ENCODE measurements at places on chromosomes 5 and 9. TPM values are rescaled to one million over a fixed set of nuclear protein-coding genes. Genes with fewer than 3 reads are reported as not detected.

The SGCD gene
- total RNA-seq: 3.9 TPM

The FOXD4 gene
- total RNA-seq: 0.32 TPM

GRCh38 chr9:2022560-2022959 is 7.4 kb downstream of the SMARCA2 start:
- no peak for DNase-seq

DNA sequence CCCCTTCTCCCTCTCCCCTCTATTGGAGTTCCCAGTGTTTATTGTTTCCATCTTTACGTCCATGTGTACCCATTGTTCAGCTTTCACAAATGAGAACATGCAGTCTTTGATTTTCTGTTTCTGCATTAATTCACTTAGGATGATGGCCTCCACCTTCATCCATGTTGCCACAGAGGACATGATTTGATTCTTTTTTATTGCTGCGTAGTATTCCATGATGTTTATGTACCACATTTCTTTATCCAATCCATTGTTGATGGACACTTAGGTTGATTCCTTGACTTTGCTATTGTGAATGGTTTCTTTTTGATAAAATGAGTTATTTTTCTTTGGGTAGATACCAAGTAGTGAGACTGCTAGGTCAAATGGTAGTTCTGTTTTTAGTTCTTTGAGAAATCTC is 88.9 kb downstream of the NDUFS4 start:
- DNase-seq: no peak

DNA sequence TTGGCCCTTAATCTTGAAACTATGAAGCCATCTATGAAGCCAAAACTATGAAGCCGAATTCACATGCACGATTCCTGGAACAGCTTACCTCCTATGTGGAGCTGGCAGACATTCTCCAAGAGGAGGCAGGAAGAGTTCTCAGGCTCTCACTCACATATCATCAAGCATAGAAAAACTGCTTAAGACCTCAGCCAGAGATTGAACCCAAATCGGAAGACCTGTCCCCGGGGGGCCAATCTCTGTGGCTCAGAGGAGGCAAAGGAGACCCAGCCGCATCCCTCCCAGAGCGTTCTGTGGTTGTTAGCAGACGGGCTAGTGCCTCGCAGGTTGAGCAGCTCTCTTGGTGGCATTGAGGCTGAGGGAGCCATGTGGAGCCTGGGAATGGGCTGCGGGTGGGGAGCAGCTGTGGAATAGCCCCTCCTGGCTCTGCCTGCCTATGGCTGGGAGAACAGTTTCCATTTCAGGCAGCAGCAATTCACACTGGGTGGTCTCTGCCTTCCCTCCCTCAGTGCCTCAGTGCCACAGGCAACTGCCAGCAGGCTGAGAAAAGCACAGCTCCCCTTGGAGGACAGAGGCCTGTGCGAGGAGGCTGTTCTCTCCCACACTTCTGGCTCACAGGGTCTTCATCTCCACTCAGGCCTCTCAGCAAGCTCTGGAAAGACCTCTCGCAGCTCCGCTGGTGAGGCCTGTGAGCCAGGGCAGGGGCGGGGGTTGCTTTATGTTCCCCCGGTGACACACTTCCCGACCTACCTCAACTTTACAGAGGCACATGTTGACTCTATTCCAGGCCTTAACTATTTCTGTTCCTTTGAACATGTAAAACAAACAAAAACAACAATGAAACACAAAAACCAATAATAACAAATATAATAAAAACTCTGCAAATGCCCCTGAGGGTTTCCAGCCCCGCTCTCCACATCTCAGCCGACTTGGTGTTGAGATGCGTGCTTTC is 17.4 kb upstream of the TMEM174 start:
- DNase-seq: no peak

- DNase-seq: no peak
Observed at GRCh38 chr5:76202182-76202581, 119.0 kb downstream of the SV2C start.

DNA sequence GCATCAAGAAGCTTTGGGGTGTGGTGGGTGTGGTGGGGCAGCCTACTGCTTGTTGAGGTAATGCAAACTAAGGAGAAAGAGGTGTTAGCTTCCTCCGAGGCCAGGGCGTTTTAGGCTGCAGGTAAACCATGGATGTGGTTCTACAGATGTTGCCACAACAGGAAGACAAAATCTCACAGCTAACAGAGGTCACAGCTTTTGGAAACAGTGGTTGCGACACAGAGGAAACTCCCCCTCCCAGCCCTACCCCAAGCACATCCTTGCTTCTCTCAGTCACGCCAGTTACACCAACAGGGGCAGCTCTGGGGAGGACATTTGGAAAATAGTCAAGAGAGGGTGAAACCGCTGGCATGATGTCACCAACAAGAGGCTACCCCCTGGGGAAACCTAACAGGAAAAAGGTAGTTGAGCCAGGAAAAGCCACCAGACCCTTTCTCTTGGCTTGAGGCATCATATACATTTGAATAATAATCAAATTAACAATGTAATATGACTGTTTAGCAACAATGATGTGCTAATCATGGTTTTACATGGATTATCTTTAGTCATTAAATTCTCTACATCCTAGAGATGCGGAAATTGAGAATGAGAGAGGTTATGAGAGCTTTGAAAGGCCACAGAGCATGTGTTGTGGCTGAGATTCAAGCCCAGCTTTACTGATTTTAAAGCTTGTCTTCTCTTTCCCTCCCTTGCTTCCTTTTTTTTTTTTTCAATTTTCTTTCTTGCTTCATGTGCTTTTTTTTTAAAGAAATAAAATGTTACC is 82.2 kb upstream of the IL12B start:
- DNase-seq: no peak

The PCDHGA1 gene
- 0.48 TPM for total RNA-seq

The ZNF462 gene
- 45.2 TPM for total RNA-seq

DNA sequence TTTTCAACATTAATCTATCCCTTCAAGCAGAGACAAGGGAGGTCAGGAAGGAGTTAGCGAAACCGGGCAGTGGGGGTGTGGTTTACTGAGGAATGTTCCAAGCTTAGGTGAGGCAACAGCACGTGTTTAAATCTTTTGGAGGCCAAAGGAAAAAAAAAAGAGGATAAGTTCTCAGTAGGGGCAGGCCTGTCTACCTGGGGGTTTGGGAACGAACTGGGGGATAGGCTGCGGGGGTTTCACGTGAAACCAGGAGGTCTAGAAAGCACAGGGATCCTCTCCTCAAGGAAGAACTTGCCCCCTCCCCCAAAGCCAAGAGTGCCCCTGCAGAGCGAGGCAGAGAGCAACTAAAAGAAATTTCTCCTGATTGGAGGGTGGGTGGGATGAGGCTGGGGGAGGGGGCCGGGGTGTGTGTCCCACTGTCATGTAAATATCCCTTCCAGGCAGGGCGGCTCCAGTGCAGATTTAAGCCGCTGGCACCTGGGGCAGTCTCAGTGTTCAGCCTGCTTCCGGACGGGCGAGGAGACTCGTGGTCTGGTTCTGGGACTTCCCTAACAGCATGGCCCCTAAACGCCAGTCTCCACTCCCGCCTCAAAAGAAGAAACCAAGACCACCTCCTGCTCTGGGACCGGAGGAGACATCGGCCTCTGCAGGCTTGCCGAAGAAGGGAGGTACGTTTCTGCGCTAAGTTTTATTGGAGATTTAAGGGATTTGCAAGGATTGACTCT is 5.5 kb upstream of the SET start:
- no peak for DNase-seq

GRCh38 chr9:20355022-20355421 is 267.3 kb downstream of the MLLT3 start:
- no peak for DNase-seq

DNA sequence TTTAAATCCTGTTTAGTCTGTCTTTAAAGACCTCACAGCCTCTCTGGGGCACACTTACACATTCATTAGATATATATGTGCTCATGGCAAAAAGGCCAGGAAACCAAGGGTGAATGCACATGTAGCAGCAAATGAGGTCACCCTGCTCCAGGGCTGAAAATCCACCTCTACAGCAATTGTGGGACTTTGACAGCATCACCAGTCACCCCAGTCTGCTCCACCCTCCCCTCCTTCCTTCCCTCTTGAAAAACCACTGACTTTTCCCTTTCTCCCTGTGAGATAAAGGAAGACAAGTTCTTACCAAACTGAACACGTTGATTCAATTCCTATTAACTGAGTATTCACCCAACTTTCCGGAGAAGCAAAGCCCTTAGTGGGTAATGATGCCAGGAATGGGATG is 15.2 kb upstream of the SH3RF2 start:
- no peak for DNase-seq

The PAIP1 gene
- 89.0 TPM for total RNA-seq

The ACTBL2 gene
- total RNA-seq: not detected

The LCNL1 gene
- total RNA-seq: 0.71 TPM

DNA sequence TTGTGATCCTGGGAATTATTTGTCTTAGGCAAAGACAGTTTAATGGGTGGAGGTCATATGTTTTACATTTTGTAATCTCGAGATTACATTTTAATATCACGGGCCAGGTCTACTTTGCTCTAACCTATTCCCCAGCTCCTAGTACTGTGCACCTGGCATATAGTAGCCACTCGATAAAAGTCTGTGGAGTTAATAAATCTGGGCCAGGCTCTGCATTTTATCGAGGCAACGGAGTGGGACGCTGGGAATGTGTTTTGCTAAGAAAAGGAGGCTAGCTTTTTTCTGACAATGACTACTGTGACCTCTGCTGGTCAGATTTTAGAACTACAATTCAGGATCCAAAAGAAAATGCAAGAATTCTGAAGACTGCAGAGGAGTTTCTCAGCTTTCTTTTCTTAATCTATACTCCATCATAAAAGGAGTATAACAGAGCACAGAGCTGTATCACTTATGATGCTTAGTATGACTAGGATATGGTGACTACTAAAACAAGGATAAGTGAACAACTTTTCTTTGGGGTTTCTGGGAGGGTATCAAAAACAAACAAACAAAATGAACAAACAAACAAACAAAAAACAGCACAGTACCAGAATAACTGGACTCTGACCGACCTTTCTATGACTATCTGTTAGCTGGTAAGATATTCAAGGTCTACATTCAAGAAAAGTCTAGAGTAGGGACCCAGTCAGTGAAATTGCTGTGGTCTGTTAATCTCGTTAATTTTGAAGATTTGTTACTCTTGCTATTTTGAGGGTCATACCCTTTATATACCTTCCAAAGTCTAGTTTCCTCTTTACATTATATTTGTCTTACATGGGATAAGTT is 46.1 kb upstream of the CER1 start:
- DNase-seq: no peak

DNA sequence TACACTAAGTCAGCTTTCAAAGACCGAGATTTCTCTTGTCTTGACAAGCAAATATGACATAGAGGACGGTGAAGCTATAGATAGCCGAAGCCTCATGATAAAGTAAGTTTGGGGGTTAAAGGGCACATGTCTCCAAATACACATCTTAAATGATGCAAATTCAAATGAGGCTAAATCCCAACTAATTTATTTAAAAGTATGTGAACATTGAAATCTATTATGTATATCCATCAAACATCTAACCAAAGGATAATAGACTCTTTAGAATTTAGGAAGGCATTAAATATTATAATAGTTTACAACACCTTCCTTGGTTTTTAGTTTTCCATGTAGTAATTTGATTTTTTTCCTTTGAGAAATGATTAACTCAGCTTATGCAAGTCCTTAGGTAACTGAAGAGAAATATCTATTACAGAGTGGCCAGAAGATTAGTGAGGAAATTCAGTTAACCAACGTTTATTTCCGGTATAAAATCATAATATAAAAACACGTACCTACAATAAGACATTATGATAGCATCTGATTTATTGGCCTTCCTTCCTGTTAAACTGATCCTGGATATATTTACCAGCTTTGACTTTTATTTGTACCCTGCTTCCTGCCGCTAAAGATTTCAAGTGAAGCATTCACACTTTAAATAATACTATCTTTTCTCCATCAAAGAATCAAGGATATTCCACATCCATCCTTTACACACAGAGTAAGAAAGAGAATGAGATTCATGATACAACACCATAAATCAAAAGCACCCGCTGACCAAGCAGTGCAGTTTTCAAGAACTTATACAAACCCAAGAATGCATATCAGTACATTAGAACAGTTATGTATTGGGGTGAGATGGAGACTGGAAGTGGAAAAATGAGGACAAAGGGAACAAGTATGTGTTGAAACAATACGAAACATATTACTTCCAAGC is 31.9 kb upstream of the F2R start:
- no peak for DNase-seq

The JMY gene
- 8.5 TPM for total RNA-seq

The NME5 gene
- 0.71 TPM for total RNA-seq

DNA sequence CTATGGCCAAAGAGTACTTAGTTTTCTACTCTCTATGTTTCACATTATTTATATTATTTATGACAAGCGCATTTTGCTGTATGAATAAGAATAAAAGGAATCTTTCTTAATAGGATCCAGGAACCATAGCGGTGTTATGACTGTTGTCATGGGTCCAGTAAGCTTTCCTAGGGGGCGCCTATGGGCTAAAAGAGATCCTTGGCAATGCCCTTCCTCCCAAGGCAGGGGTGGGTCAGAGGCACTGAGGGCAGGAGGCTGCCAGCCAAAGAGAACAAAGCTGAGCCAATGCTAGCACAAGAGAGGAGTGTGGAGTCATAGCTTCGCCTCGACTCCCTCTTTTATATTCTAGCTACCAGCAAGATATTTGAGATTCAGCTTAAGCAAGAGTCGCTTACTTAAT is 98.4 kb upstream of the GNAQ start:
- DNase-seq: no peak

GRCh38 chr9:74960561-74960960 is 7.8 kb upstream of the C9orf40 start:
- no peak for DNase-seq

The SLC28A3 gene
- 0.10 TPM for total RNA-seq

DNA sequence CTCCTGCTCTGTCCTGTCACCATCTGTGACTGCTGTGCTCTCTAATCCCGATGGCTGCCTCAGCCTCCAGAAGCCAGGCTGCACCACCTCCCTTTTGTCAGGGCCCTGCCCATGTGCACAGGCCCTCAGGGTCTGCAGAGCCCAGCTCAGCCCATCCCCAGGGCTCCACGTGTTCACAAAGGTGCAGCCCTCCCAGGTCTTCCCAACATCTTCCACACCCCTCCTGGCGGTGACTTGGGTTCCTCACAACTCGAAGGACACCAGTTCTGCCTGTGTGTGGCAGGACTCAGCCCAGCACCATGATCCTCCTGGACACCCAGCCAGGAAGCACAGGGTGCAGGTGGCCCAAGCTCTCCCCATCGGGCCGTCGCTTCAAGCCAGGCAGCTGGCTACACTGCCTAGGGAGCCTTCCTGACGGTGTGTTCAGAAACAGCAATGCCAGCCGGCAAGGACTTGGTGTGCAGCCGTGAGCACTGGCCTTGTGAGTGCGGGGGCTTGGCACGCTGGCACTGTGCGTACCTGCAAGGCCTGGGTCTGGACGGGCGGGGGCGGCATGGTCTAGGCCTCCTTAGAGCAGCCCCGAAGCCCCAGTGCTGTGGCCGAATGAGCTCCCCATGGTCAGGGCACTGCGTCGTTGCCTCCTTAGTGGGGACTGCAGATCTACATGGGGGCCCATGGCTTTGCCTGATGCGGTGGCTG is 96.1 kb downstream of the MRPL36 start:
- DNase-seq: peak; percentile 82

The FOCAD gene
- 21.6 TPM for total RNA-seq

DNA sequence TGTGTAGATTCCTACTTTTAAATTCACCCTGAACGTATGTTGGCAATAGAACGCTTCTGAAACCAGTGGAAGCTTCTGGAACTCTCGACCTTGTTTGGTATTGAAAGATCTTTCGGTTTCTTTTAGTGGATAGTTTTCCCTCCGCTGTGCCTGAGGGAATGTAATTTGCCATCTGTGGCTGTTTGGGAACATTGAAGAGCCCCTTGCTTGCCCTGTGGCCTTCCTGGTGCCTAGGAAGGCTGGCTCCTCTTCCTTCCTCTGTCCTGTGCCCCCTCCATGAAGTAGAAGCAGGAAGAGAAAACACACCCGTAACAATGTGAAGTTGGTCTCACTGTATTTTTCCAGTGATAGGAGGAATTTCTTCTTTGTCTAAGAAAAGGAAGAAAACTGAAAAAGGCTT is 274.3 kb downstream of the AOPEP start:
- DNase-seq: no peak

Measured in mesenteric fat pad (tissue), 1 donor.